GM23338 (cell line): ENCODE measurements at places on chromosomes 7 and 10. TPM values are rescaled to one million over a fixed set of nuclear protein-coding genes. Genes with fewer than 3 reads are reported as not detected.

TMEM213 gene
- 0.14 and 0.89 TPM in 2 replicates for polyA plus RNA-seq

GRCh38 chr7:68235937-68236336, 1239.3 kb downstream of the TYW1 start:
- DNase-seq = no peak

- no peak for DNase-seq
These were observed 8.5 kb upstream of the GLCCI1 start for GRCh38 chr7:7959979-7960670.

GRCh38 chr7:88217675-88218428, 2.0 kb downstream of the SRI start:
- DNase-seq = peak; percentile 63

ANAPC16 gene
- 116 and 126 TPM in 2 replicates for polyA plus RNA-seq

ZNF655 gene
- polyA plus RNA-seq = 20.6 and 21.7 TPM in 2 replicates

DNA sequence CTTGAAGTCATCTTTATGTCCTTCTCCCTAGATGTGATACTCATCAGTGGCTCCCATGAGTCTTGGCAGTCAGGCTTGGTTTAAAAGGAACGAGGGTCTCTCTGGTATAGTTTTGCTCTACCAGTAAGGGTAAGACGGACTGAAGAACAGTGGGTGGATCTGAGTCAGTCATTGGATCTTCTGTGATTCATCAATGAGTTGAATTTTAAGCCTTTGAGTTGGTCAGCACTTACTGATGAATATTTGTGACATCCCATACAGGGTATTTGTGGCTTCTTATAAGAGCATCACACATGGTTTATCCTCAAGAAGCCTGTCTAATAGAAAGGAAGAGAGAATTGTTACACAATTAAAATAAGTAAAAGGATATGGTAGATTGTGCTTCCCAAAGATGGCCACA, 87.3 kb upstream of the NAMPT start:
- no peak for DNase-seq

OIT3 gene
- not detected in 2 replicates for polyA plus RNA-seq

DNA sequence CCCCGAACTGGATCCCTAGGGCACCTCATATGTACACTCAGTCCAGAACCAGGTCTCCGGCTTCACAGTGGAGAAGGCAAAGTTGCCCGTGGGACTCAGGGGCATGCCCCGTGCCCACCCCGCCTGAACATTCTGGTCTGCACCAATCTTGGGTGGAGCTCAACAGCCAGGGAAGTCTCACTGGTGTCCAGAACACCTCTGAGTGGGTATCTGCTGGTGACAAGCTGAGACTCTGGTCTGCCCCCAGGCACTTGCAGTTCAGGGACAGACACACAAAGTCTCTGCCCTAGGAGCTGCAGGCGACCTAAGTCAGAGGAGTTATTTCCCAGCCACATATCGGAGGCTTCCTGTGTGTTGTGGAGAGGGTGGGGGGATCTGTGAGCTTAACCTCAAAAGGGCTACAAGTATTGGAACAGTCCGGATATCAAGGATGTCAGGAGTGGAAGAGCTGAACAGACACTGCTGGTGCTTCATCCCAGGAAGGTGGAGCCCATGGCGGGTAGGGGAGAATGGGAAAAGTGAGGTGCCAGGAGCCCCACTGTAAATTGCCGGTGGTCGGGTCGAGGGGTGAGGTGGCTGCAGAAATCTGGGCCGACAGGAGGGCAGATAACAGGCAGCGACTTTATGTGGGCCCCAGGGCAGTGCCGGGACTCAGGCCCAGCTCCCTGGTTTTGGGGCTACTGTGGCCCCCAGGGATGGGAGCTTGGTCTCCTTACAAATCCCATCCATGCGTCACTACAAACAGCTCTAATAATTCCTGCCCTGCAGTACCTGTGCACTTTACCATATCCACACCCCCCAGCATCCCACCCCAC, 8.6 kb upstream of the TLX1 start:
- no peak for DNase-seq

DNA sequence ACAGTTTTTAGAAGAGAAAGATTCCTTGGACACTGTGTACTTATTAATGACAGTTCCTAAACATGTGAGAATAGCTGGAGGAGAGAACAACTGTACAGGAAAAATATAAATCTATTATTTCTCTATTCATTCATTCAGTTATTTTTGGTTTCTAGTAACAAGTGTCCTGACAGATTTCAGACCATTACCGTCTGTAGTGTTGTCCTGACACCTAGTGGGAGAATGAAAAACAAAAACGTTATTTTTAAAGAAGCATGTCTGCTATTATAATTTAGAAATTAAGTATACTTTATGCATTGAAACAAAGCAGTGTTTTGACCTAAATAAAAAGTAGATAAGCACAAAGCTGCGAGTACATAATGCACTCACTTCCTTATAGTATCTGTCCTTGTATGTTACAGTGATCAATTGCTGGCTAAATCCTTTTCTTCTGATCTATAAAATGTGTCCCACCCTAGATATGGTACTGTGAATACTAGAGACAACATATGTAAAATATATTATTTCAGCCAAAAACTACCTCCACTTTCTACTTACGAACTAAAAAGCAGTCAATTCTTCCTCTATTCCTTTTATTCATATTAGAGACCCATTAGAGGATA, 575.6 kb downstream of the ARL4A start:
- peak; percentile 51 for DNase-seq

CYP2E1 gene
- 0.97 and 1.4 TPM in 2 replicates for polyA plus RNA-seq

CREB5 gene
- polyA plus RNA-seq = 2.9 and 4.4 TPM in 2 replicates

DNA sequence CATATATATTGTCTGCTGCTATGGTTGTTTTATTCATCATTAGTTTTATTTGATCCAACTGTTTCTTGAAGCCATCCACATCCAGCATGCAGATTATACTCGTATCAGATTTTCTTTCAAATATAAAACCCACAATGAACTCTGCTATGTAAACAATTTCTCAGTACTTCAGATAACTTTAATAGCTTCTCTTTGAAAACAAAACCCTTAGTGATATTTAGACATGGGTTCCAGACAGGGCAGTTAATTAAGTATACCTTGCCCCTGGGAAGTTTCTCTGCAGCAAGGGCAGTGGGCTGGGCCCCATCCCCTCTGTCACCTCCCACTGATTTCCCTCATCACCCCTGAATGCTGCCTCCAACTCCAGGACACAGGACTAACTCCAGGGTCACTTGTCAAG, 104.3 kb downstream of the GFRA1 start:
- DNase-seq = no peak

TET1 gene
- polyA plus RNA-seq = 32.5 and 37.2 TPM in 2 replicates

DGKI gene
- polyA plus RNA-seq = 0.16 and 0.40 TPM in 2 replicates

TTYH3 gene
- 59.6 and 62.3 TPM in 2 replicates for polyA plus RNA-seq

DNA sequence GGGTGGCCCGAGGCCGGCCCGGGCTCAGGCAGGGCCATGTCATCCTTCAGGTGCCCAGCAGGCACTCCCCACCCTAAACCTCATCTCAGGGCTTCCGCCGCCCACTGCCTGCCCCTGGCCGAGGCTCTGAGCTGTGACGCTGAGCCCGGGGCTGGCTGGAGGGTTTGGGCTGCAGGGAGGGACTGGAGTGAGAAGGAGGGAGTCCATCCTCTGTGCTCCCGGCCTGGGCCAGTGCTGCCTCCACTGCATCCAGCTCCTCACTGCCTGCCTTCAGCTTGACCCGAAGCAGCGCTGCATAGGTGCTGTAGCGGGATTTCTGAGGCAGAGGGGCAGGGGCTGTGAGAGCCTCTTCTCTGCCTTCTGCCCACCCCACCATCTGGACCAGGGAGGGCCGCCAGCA, 7.6 kb downstream of the NFKB2 start:
- DNase-seq = no peak

DNA sequence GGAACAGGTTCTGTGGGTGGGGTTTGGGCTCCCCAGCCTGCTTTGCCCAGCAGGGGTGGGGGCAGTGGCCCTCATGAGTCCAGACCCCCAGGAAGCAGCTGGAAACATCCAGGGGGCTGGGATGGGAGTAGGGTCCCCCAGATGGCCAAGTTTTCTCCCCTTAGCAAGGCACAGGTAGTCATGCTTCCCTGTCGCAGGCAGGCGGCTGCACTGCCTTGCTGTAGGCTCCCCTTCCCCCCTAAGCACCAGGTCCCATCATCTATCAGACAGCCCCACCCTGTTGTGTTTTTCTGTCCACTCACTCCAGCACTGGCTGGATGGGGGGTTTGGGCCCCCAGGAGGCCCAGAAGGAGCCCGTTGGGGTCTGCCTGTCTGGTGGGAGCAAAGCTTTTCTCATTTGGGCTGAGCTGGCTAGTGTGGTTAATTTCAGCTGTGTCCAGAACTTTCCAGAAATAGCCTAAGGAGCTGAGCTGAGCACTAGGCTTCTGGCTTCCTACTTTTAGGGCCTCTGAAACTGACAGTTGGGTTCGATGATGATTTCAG, 7.9 kb downstream of the BRI3 start:
- DNase-seq = no peak

GRCh38 chr10:110569122-110569521, 1.6 kb downstream of the SMC3 start:
- no peak for DNase-seq

DNA sequence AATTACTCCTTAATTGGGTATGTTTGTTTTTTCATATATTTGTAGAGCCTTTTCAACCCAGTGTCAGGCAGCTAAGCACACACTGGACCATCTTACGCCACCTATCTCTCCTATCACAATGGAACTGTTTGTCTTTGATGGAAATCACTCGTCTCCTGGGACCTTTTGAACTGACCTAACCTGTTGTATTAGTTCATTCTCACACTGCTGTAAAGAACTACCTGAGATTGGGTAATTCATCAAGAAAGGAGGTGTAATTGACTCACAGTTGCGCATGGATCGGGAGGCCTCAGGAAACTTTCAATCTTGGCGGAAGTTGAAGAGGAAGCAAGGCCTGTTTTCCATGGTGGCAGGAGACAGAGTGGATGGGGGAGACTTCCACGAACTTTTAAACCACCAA, 182.0 kb downstream of the TCERG1L start:
- no peak for DNase-seq

- no peak for DNase-seq
These were observed 7.5 kb downstream of the CCDC186 start for GRCh38 chr10:114166494-114166893.

DNA sequence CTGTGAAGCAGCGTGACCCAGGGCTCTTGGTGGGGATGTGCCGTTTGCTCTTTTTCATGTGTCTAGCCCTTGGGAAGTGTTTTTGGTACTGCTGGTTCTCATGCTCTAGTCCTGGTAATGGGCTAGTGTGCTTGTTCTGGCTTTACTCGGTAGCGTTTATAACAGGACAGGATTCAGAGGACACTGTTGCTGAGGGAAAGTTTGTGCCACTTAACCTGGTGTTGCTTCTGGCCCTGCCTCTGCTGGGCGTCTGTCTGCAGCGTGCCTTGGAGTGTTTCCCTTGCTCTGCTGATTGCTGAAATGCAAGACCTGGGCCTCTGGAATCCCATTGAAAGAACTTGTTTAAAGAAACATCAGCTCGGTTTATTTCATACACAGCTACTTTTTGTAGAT, 35.0 kb downstream of the INPP5A start:
- DNase-seq = no peak

- no peak for DNase-seq
These were observed 64.0 kb downstream of the CLEC2L start for GRCh38 chr7:139587535-139587934.

- peak; percentile 78 for DNase-seq
These were observed 31.1 kb downstream of the DAGLB start for GRCh38 chr7:6416516-6417145.

DRGX gene
- polyA plus RNA-seq = not detected in 2 replicates

- no peak for DNase-seq
These were observed 10.7 kb downstream of the CTBP2 start for GRCh38 chr10:125149680-125150047.

- peak; percentile 63 for DNase-seq
These were observed 565.5 kb downstream of the PARD3 start for GRCh38 chr10:34249634-34250033.

- no peak for DNase-seq
These were observed 288.8 kb downstream of the CAMK1D start for GRCh38 chr10:12638103-12638502.

GRCh38 chr10:104308439-104308903, 29.8 kb downstream of the ITPRIP start:
- DNase-seq = no peak

- no peak for DNase-seq
These were observed 79.0 kb upstream of the ODAD2 start for GRCh38 chr10:28077889-28078288.
